ENCODE measurements at places on chromosomes 5 and 9.

GRCh38 chr9:31445960-31446359 lies 938.5 kb upstream of the ACO1 start:
- DNase-seq, result no peak

DNA sequence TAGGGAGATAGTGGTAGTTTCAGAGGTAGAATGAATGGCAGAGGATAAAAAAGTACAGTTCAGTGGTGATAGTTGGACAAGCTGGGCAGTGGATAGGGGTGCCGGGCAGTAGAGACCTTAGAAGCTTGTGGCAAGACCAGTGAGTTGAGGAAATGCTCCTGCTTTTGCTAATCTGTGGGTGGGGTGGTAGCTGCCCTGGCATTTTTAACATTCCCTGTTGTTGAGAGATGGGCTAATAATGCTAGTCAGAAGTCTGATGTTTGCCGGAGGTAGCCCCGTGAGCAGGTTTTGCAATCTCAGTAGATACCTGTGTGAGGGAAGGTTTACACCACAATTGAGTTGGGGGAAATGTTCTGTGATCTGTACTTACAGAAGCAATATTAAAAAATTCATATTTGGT lies 91.1 kb downstream of the TRIO start:
- no peak for DNase-seq

DNA sequence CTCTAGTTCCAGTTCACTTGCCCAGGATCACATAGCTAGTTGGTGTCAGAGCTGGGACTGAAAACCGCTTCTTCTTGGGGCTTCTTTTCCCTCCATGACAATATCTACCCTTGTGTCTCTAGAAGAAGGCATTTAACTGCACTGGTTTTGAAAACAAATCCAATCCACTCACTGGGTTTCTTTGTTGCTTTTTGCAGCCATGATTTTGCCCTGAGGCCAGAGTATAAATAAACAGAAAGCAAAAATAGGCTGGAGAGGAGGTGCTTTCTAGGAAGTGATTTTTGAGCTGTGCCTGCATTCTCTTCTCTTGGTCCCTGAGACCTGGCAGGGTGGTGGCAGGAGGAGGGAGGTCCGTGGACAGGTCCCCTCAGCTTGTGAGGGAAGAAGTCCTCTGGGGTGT lies 6.9 kb upstream of the TRIO start:
- no peak for DNase-seq

DNA sequence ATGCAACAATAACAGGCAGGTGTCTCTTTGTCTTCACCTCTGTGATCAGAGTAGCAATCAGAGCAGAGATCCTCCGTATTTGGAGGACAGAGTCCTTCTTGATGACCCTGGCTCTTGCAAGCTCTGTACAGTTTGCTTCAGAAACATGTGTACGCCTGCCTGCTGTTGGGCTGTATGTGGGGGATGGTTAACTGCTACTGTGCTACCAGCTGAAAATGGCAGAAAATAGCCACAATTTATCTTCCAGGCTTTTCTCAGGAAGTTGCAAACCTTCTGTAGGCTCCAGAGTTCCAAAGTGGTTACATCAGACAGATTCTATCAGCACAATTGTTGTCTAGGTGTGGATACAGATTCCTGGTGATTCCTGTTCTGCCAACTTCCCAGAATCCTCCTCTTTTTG lies 35.5 kb downstream of the DDX46 start:
- no peak for DNase-seq

DNA sequence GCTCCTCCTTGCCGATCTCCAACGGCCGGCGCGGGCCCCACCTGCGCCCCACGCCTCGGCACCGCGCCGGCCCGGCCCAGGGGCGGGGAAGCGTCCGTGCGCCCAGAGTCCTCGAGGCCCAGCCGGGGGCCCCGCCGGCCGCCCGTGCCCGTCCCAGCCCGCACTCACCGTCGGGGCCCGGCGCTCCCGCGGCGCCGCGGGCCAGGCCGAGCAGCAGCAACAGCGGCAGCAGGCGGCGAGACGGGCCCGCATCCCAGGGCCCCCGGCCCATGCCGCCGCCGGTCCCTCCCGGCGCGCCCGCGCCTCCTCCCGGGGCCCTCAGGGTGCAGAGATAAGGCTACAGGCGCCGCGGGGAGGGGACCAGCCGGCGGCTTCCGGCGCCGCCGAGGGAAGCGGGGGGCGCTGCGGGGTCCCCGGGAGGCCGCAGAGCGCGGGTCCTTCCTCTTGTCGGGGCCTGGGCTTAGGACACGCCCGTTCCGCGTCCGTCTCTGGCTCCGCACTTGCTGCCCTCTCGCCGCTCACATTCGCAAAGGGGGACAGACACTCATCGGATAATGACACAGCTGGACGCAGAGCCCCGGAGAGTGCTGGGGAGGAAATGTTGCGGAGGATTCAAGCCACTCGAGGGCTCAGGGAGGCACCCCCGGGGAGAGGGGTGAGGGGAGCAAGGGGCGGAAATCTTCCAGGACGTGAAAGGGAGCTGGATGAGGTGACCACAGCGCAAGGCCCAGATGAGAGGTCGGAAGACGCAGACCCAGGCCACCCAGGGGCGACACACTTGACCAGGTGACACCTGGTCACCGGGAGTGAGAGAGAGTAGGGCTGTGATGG lies at the start of gene SUSD1:
Gene SUSD1 (minus strand): TSS at position 333 of the 831 bp plus-strand sequence. CDS start 62 bp downstream, at position 271.
- no peak for DNase-seq

GRCh38 chr5:139738193-139739149 lies 57.1 kb upstream of the PSD2 start:
- no peak for DNase-seq
